ENCODE measurements at places on chromosomes 16 and 17. TPM values are rescaled to one million over a fixed set of nuclear protein-coding genes. Genes with fewer than 3 reads are reported as not detected.

GRCh38 chr17:2227025-2227699, 76.4 kb downstream of the SMG6 start:
- DNase-seq = no peak
- no peak overlapping the region for H3K27ac ChIP-seq
- H3K4me3 ChIP-seq = no peak overlapping the region
- peaks cover 23% of the 10 kb centered on the region for H3K36me3 ChIP-seq
- H3K27me3 ChIP-seq = no peaks in the 10 kb centered on the region

GRCh38 chr17:6166492-6167179, 96.5 kb downstream of the WSCD1 start:
- no peaks in the 10 kb centered on the region for H3K36me3 ChIP-seq
- H3K27ac ChIP-seq = no peak overlapping the region
- H3K4me3 ChIP-seq = no peak overlapping the region
- DNase-seq = no peak
- no peaks in the 10 kb centered on the region for H3K4me1 ChIP-seq

GRCh38 chr17:81711814-81712467, at the start of gene SLC25A10:
Gene SLC25A10 (plus strand): TSS chr17:81712284. CDS start chr17:81712427, 143 bp downstream.
- H3K4me1 ChIP-seq = peaks cover 14% of the 10 kb centered on the region
- peak; percentile 95 for DNase-seq
- no peaks in the 10 kb centered on the region for H3K27me3 ChIP-seq
- peak within 1 kb of the TSS; percentile 91 for H3K4me3 ChIP-seq
- peaks cover 11% of the 10 kb centered on the region for H3K36me3 ChIP-seq

GRCh38 chr16:783404-784161, 4.6 kb downstream of the RPUSD1 start:
- no peak overlapping the region for H3K4me3 ChIP-seq
- H3K27ac ChIP-seq = no peak overlapping the region
- no peak for DNase-seq
- peaks cover 4% of the 10 kb centered on the region for H3K36me3 ChIP-seq
- H3K4me1 ChIP-seq = peaks cover 3% of the 10 kb centered on the region

The UTS2R gene
- total RNA-seq = 0.14 TPM

The EMP2 gene
- not detected for total RNA-seq

The CHST5 gene
- total RNA-seq = 0.09 TPM

The SHISA6 gene
- total RNA-seq = not detected

Measured in activated CD4-positive, alpha-beta T cell treated with anti-CD3 and anti-CD28 coated beads, Interleukin-2, amount 10 ng/mL, durations not matched to agents 24 days and 14 days (primary cell).